ENCODE measurements at places on chromosomes 12 and 14.

- DNase-seq: no peak
Measured at GRCh38 chr14:96951511-96951910, 154.3 kb downstream of the VRK1 start.

GRCh38 chr12:52527121-52527800, 7.1 kb upstream of the KRT5 start:
- DNase-seq: no peak

GRCh38 chr14:100741966-100742365, 15.3 kb downstream of the DLK1 start:
- DNase-seq: no peak

DNA sequence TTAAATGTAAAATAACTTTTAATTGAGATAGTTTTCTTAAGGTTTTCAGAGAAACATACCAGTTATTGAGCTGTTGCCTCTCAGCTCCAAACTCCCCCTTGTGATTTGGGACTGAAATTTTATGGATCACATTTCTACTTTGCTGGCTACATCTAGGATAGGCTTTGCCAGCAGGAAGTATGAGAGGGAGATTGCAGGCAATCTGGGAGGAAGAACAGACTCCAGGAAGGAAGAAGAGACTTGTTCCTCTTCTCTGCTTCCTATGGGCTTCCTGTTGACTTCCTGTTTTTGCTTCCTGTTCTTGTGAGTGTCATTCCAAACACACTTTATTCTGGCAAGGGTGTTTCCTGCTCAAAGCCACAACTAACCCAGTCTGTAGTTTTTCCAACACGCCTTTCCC, 312.9 kb downstream of the ITPR2 start:
- DNase-seq: no peak

DNA sequence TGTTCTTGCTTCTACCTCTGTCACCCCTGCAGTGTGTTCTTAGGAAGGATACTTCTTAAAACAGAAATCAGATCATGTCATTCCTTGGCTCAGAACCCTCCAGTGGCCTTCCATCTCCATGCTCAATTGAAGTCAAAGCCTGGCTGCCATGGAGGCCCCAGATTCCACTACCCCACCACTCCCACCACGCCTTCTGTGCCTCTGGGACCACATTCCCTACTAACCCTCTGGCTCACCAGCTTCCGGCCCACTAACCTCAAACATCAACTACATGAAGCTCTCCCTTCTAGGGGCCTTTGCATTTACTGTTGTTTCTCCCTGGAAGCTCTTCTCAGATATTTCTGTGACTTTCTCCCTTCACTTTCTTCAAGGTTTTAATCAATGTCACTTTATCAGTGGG, 76.1 kb upstream of the REP15 start:
- no peak for DNase-seq

- no peak for DNase-seq
Measured at GRCh38 chr12:50934981-50935807, 17.1 kb upstream of the HIGD1C start.

GRCh38 chr12:93178154-93178878, 199.4 kb upstream of the NUDT4 start:
- no peak for DNase-seq

DNA sequence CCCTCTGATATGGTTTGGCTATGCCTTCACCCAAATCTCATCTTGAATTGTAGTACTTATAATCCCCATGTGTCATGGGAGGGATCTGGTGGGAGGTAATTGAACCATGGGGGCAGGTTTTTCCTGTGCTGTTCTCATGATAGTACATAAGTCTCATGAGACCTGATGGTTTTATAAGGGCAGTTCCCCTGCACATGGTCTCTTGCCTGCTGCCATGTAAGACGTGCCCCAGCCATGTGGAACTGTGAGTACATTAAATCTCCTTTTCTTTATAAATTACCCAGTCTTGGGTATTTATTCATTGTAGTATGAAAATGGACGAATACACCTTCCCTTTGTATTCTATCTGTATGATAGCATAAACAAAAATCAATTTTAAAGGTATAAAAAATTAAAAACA, 333.4 kb upstream of the FBXO33 start:
- no peak for DNase-seq

- DNase-seq: no peak
Measured at GRCh38 chr12:6843118-6843902, 2.6 kb downstream of the GNB3 start.

- DNase-seq: no peak
Measured at GRCh38 chr12:72133497-72134055, 138.6 kb upstream of the TRHDE start.

GRCh38 chr12:3041558-3042164, 35.5 kb upstream of the TSPAN9 start:
- no peak for DNase-seq

- DNase-seq: no peak
Measured at GRCh38 chr14:68075382-68076029, 255.9 kb downstream of the RAD51B start.

- DNase-seq: no peak
Measured at GRCh38 chr14:79278798-79279644, 932.3 kb downstream of the DIO2 start.

- DNase-seq: no peak
Measured at GRCh38 chr14:75662966-75663365, 1.9 kb downstream of the TTLL5 start.

DNA sequence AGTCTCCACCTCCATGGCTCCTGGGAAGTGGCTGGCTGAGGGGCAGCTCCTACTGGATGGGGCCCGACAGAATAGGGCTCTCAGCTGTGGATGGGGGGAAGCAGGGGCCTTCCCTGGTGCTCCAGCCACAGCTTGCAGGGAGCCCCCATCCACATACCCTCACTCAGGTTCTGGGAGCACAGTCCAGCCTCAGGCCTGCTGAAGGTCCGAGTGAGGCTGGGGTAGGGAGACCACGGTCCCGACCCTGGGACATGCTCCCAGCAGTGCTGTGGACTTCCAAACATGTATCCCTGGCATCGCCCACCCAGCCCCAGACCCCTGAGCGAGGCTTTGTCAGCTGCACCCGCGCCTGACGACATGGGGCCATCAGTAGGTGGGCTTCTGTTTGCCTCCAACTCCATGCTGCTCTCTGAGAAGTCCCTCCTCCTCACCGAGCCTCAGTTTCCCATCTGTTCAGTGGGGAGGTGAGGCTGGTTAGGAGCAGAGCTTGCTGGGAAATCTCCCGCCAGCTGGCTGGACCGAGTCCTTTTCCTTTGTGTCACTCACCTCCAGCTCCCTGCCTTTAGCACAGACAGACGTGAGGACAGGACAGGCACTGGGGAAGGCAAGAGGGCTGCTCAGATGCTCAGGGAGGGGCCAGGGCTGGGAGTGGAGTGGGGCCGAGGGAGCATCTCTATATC, 9.1 kb upstream of the ATG101 start:
- no peak for DNase-seq

DNA sequence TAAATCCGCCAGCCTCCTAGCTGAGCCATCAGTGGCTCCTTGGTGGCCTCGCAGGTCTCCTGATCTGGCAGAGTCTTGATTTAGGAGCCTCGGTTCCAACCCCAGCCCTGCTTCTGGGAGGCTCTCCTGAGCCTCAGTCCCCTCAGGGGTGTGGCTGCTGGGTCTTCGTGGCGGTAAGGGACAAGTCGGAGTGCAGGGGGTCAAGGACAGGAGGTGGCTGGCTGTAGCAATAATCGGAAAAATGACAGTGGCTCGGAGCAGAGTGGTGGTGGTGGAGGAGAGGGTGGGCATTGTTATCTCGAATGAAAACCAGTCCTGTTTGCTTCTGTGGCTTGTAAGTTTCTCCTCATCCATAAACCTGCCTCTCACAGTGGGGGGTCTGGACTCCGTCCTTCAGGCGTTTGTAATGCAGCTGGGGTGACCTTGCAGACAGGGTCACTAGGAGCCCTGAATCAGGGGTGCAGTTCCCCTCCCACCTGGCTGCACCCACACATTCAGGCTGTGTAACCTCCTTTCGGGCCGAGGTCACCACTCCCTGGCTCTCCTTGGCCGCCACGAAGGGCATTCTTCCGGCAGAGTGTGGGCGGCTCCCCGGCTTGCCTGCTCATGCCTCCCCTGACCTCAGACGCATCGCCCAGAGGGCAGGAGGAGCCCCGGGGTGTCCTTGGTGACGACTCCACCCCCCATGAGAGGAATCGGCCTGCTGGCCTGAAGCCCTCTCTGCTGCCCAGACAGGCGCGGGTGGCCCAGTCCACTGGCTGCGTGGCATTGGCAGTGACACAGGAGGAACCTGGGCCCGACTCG, 8.1 kb downstream of the BCL7A start:
- no peak for DNase-seq

DNA sequence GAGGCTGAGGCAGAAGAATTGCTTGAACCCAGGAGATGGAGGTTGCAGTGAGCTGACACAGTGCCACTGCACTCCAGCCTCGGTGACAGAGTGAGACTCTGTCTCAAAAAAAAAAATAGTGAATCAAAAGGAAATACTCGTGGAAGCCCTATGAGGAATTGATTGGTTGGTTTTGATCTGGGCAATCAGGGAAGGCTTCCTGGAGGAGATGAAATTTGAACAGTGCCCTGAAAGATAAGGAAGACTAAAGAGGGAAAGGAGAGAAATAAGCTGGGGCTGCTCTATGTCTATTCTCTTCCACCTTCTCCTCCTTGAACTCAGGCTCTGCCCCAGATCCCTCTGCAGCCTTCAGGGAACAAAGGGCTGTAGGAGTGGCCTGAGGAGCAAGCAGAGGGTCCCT, 54.1 kb downstream of the IRF2BPL start:
- no peak for DNase-seq

- no peak for DNase-seq
Measured at GRCh38 chr14:61335671-61336275, 14.4 kb downstream of the PRKCH start.

DNA sequence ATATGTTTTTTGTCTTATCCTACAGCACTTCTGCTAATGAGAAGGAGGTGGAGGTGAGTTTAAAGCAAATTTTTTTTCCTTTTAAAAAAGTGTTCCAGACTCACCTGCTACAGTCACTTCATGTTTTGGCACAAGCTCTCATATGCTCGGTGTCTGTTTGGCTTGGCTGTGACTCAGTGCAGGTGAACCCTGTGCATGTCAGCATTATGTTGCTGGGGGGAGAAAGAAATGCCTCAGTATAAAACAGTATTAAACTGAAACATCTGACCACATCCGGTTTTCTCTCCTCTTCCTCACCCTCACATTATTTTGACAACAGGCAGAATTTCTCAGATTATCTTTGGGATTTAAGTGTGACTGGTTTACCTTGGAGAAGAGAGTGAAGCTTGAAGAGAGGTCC, 105.2 kb downstream of the DNAI7 start:
- no peak for DNase-seq

DNA sequence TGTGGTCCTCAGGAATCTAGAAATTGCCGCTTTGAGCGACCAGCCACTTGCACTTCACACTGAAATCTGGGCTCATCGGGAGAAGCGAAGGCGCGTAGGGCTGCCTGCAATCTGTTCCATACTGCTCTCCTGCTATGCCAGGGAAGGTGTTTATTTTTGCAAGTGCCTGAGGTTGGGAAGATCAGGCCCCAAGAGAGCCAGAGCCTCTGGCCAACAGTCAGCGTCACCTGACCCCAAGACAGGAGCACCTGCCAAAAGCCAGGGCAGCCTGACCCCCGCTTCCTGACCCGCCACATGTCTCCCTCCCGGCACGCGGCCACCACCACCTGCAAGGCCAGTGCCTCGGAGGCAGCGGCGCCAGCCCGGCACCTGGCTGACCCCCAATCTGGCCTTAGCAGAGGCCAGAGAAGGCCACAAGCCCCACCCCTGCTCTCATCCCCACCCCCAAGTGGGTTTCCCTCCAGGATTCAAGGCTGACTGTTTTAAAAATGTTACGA, 94.4 kb downstream of the CHGA start:
- no peak for DNase-seq

- DNase-seq: no peak
Measured at GRCh38 chr14:78278464-78279250, 108.5 kb downstream of the NRXN3 start.

- no peak for DNase-seq
Measured at GRCh38 chr14:96806836-96807235, 9.7 kb downstream of the VRK1 start.

DNA sequence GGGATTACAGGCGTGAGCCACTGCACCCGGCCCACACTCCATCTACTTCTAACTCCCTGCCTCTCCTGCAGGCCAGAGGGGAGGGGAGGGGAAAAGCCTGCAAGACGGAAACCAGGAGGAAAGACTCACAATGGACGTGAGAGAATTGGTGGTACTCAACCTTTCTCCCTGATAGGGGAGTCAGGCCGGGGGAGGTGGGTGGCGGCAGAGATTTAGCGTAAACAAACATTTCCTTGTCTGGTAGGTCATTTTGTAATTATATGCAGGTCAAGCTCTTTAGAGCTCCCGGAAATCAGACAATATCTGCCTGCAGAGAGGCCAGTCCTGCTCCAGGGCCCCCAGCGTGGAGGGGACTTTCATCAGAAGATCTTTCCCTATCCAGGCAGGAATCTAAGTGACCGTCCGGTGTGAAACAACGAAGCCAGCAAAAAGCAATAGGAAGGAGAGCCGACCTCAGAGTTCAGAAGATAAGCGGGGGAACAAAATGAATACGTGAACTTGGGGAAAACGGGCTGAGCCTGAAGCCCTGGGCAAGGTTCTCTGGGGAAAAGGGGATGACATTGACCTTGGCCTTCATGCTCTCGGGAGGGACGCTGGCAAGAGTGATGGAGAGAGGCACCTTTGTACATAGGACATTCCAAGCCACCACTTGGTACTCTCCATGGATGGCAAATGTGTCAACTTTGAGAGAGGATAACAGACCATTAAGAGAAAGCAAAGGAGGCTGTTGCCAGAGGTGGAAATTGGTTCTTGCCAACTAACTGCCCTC, 62.3 kb downstream of the SPRING1 start:
- no peak for DNase-seq

DNA sequence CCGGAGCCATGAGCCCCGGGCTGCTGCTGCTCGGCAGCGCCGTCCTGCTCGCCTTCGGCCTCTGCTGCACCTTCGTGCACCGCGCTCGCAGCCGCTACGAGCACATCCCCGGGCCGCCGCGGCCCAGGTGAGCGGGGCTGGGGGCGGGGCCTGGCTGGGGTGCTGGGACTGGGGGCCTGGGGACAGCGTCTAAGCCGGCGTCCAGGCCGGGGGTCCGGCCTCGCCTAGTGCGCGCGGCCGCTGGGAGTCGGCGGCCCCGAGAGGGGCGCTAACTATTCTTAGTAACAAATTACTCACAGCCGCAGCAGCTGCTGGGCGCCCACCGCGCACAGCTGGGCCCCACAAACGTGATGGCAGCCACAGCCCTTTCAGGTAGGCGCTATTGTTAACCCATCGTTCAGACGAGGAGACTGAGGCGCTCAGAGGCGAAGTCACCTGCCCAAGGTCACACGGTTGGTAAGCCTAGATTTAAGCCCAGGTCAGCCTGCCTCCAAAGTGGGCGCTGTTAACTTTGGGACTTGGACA, 374 bp downstream of the CYP46A1 start:
- no peak for DNase-seq

DNA sequence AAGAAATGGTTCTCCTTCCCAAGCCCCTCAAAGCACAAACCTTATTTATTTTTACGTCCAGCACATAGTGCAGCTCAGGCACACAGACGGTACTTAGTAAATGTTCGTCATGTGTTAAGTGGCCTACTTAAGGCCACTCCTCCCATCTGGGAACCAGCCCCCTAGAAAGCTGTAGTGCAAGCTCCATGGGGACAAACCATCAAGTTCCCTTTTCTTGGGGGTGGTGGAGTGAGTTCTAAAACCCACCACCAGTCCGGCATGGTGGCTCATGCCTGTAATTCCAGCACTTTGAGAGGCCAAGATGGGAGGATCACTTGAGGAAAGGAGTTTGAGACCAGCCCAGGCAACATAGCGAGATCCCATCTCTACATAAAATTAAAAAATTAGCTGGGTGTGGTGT, 49.4 kb downstream of the PITPNM2 start:
- DNase-seq: no peak
